Kidney glomerular epithelial cell (primary cell): ENCODE measurements at places on chromosomes 4 and X.

DNA sequence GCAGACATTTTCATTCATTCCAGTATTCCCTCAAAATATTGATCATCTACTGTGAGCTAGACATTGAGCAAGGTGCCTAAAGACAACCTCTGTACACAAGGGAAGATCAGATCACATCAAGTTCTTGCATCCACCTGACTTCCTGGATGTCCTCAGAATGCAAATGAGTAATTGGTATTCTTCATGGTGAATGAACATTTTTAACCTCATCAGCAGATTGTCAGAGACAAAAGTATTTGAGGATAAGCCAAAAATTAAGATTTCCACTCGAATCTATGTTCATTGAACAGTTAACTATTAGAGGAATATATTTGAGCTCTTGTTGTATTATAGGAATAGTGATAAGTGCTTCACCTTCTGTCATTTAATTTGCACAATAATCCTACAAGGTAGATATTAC is 1.3 kb downstream of the SMARCAD1 start:
- no peak for DNase-seq

DNA sequence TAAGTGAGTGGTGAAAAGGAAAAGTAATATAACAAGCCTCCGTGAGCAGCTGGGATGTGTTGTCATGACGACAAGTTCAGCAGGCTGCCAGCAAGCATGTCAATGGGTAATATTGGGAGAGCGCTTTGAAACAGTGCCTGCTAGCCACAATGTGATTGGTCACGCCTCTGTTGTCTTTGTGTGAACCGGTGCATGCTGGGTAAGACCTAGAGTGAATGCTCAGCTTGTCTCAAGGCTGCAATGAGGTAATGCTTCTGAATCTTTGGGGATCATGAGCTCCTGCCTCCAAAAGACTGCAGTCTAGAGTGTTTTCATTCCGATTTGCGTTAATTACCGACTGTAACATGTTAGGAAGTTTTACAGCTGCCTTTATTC is 54.9 kb downstream of the STOX2 start:
- DNase-seq, result peak; percentile 24

- DNase-seq, result peak; percentile 41
These were observed 31.9 kb downstream of the CDKL2 start for GRCh38 chr4:75598390-75598789.

GRCh38 chr4:53490965-53491622 is 100.2 kb downstream of the LNX1 start:
- DNase-seq, result peak; percentile 51
